ENCODE measurements at places on chromosomes 5 and 9.

DNA sequence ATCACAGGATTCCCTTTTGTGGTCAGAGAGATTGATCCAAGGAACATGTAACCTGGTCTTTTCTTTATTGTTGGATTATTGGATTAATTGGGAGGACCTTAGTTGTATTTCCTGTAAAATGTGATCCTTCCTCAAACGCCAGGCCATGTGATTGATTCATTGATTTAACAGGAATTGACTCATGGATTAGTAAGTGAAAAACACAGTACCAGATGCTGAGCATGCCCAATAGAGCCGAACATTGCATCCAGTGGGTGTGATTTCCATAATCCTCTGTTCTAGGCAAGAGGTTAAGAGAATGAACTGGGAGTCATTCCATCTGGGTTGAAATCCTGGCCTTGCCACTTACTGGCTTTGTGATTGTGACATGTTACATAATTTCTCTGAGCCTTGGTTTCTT lies 522.3 kb downstream of the MAT2B start:
- DNase-seq: no peak

- DNase-seq: no peak
These were observed 491.1 kb downstream of the KIF4B start for GRCh38 chr5:155504606-155505005.

GRCh38 chr5:141597814-141598213 lies 21.0 kb downstream of the DIAPH1 start:
- DNase-seq: no peak

GRCh38 chr5:42648036-42648435 lies 108.6 kb upstream of the CCDC152 start:
- no peak for DNase-seq

DNA sequence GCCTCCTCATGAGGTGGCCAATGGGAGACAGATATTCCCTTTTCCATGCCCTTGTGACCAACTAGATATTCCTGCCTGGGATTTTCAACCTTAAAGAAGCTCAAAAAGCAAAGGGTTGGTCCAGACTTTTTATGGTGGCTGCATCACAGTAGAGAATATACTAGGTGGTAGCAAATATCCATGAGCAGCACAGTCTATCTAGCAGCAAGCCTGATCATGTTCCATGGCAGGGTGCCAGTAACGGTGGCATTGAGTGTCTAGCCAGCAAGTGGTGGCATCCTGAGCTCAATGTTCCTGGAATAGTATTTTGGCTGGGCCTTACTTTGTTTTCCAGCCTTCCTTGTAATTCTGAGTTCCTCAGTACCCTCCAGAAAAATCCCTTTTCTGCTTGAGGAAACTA lies 25.8 kb downstream of the CDC25C start:
- DNase-seq: no peak
